ENCODE measurements at places on chromosomes 11 and 22.

- DNase-seq: no peak
Observed at GRCh38 chr11:133072378-133072777, 459.9 kb downstream of the OPCML start.

- DNase-seq: no peak
Observed at GRCh38 chr11:1927026-1927847, 7.7 kb downstream of the TNNT3 start.

DNA sequence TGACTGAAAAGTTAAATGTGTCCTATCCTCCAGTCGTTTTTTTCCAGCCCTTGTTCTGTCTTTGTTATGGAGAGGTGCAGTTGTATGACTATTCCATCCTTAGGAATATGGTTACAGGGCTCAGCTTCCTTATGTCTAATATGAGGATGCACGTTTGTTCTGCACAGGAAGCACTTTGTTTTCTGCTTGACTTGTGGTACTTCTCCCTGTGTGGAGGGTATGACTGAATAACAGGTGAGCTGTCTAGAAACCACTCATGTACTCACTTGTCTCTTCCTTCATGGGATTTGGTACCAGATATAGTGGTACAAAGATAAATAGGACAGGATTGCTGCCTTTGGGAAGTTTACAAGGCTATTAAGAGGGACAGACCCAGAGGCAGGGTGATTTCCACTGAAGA, 17.4 kb downstream of the CABIN1 start:
- no peak for DNase-seq

- no peak for DNase-seq
Observed at GRCh38 chr11:96736601-96737000, 346.8 kb downstream of the JRKL start.

GRCh38 chr11:79441461-79441875, 638 bp upstream of the TENM4 start:
- DNase-seq: no peak

GRCh38 chr11:116185551-116185950, 587.2 kb downstream of the BUD13 start:
- no peak for DNase-seq

All from activated CD4-positive, alpha-beta T cell treated with anti-CD3 and anti-CD28 coated beads for 36 hours (primary cell).